ENCODE measurements at places on chromosomes 7 and 10.

DNA sequence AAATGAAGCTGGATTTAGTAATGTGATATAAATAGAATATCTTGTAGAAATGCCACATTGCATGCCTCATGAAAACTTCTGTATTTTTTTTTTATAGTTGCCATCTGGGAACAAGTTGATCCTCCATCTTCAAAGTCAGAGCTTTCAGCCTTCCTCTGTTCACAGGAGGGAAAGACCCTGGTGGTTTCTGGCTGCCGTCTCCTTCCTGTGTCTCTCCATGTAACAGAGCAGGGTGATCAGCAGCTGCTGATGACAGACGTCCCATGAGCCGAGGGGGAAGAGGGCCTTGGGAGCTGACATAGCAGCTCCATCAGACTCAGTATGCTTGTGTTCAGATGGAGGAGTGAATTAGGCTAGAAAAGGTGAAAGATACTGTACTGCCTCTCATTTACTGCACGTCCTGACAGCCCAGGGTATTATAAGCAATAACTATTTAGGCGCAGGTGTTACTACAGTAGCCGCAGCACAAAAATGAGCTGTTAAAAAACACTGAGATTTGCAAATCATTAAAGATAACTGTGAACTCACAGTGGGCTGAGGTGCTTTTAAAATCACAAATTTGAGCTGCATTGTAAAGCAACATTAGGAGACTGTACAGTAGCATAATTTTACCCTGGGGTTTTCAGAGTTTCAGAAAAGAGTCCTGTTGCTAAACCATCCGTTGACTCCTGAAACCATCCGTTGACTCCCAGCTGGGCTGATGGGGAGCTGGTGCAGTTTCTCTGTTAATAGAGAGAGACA is 103.3 kb downstream of the CFAP58 start:
- no peak overlapping the region for H3K27ac ChIP-seq
- H3K4me1 ChIP-seq: no peaks in the 10 kb centered on the region
- peak; percentile 67 for DNase-seq
- H3K27me3 ChIP-seq: no peaks in the 10 kb centered on the region
- no peak overlapping the region for H3K4me3 ChIP-seq

DNA sequence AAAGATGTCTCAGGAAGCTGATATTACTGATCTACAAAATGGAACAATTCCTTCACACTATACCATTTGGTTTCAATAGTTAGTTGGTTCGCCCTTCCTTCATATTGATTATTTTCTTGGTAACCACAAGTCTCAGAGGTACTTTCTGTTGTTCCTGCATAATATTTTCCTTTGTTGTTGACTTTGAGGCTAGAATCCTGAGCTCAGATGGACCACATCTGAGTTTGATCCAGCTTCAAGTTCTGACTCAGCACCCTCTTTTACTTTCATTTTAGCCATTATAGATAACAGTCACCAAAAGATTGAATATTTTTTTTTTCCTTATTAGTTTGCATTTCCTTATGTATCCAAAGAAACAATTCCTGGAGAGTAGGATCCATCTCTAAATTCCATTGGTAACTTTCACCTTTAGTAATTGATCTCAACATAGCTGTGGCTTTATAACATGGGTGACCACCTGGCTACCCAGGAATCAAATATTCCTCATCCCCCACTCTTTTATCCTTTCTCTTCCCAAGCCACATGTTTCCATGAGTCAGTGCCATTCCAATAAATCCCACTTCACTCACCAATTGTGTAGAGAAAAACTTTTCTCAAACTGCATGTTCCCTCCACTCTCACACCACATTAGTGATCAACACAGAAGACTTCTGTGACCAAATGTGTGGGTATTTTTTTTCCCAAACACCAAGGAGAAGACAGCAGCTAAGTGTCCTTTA is 9.7 kb upstream of the ABCA13 start:
- no peaks in the 10 kb centered on the region for H3K36me3 ChIP-seq
- H3K27me3 ChIP-seq: no peaks in the 10 kb centered on the region
- no peak overlapping the region for H3K27ac ChIP-seq
- no peaks in the 10 kb centered on the region for H3K4me1 ChIP-seq
- no peak overlapping the region for H3K4me3 ChIP-seq

DNA sequence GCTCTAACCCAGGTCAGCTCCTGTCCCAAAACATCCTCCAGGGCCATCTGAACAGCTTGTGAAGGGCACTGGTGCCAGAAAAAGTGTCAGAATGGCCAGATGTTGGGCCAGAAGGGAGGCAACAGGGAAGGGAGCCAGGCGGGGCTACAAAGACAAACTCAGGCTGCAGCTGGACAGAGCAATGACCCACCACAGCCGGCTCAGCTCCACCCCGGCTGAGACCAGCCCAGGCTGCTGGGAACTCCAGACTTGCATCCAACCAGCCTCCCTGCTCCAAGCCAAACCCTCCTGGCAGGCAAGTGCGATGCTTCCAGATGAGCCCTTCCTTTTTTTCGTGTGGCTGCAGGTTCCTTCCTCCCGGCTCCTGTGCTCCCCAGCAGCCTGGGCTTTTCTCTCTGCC is 466.9 kb downstream of the PTPRN2 start:
- H3K27me3 ChIP-seq: no peaks in the 10 kb centered on the region
- no peak overlapping the region for H3K4me3 ChIP-seq
- peaks cover 16% of the 10 kb centered on the region for H3K36me3 ChIP-seq
- no peak overlapping the region for H3K27ac ChIP-seq
- DNase-seq: no peak

- H3K4me3 ChIP-seq: peak overlapping the region; percentile 74
- no peaks in the 10 kb centered on the region for H3K27me3 ChIP-seq
- no peak for DNase-seq
- H3K27ac ChIP-seq: peak overlapping the region; percentile 75
- peaks cover 12% of the 10 kb centered on the region for H3K4me1 ChIP-seq
- no peaks in the 10 kb centered on the region for H3K36me3 ChIP-seq
These were observed 45.6 kb downstream of the PDIA4 start for GRCh38 chr7:148982654-148983199.

- H3K4me3 ChIP-seq: peak overlapping the region; percentile 76
- H3K27me3 ChIP-seq: no peaks in the 10 kb centered on the region
- H3K27ac ChIP-seq: peak overlapping the region; percentile 99
- H3K36me3 ChIP-seq: no peaks in the 10 kb centered on the region
- H3K4me1 ChIP-seq: peaks cover 29% of the 10 kb centered on the region
These were observed 12.5 kb upstream of the DDIT4 start for GRCh38 chr10:72260976-72261783.

GRCh38 chr7:137390076-137390475 is 46.5 kb upstream of the PTN start:
- DNase-seq: no peak
- H3K27me3 ChIP-seq: no peaks in the 10 kb centered on the region
- H3K36me3 ChIP-seq: peaks cover 3% of the 10 kb centered on the region
- no peak overlapping the region for H3K27ac ChIP-seq
- peaks cover 1% of the 10 kb centered on the region for H3K4me1 ChIP-seq
- no peak overlapping the region for H3K4me3 ChIP-seq

GRCh38 chr10:47016564-47016963 is 105.3 kb downstream of the PTPN20 start:
- H3K36me3 ChIP-seq: no peaks in the 10 kb centered on the region
- DNase-seq: no peak
- no peak overlapping the region for H3K4me3 ChIP-seq
- no peaks in the 10 kb centered on the region for H3K27me3 ChIP-seq
- H3K4me1 ChIP-seq: no peaks in the 10 kb centered on the region
- H3K27ac ChIP-seq: no peak overlapping the region

- H3K4me1 ChIP-seq: peaks cover 50% of the 10 kb centered on the region
- H3K4me3 ChIP-seq: no peak overlapping the region
- H3K36me3 ChIP-seq: peaks cover 3% of the 10 kb centered on the region
- no peaks in the 10 kb centered on the region for H3K27me3 ChIP-seq
- no peak for DNase-seq
These were observed 196.6 kb downstream of the DIP2C start for GRCh38 chr10:492836-493235.

DNA sequence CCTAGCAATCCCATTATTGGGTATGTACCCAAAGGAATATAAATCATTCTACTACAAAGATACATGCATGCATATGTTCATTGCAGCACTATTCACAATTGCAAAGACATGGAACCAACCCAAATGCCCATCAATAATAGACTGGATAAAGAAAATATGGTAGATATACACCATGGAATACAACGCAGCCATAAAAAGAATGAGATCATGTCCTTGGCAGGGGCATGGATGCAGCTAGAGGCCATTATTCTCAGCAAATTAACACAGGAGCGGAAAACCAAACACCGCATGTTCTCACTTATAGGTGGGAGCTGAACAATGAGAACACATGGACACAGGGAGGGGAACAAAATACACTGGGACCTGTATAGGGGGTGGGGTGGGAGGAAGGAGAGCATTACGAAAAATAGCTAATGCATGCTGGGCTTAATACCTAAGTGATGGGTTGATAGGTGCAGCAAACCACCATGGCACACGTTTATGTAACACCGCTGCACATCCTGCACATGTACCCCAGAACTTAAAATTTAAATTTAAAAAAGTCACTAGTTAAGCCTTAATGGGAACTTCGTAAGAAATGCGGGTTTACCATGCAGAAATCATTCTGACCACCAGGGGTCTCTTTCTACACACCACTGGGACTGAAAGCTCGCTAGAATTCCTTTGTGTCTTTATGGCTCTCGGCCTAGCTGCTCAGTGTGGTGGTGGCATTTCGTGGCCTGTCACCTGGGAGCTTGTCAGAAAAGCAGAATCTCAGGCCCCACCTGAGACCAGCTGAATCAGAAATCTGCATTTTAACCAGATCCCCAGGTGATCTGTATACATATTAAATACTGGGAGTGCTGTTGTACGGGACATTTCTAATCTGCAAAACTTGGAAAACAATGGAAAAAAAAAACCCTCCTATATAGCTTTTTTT is 9.5 kb downstream of the ANKRD1 start:
- no peaks in the 10 kb centered on the region for H3K36me3 ChIP-seq
- peak; percentile 69 for DNase-seq
- no peaks in the 10 kb centered on the region for H3K27me3 ChIP-seq
- no peak overlapping the region for H3K4me3 ChIP-seq
- H3K4me1 ChIP-seq: no peaks in the 10 kb centered on the region

DNA sequence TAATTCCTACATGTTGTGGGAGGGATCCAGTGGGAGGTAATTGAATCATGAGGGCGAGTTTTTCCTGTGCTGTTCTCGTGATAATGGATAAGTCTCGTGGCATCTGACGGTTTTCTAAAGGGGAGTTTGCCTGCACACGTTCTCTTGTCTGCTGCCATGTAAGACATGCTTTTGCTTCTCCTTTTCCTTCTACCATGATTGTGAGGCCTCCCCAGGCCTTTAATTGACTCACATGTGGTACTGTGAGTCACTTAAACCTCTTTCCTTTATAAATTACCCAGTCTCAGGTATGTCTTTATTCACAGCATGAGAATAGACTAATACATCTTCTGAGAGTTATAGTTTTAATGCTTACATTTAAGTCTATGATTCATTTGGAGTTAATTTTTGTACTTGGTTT is 22.6 kb upstream of the CPN1 start:
- H3K27ac ChIP-seq: no peak overlapping the region
- no peak for DNase-seq
- no peaks in the 10 kb centered on the region for H3K4me1 ChIP-seq
- no peaks in the 10 kb centered on the region for H3K27me3 ChIP-seq
- H3K4me3 ChIP-seq: no peak overlapping the region

DNA sequence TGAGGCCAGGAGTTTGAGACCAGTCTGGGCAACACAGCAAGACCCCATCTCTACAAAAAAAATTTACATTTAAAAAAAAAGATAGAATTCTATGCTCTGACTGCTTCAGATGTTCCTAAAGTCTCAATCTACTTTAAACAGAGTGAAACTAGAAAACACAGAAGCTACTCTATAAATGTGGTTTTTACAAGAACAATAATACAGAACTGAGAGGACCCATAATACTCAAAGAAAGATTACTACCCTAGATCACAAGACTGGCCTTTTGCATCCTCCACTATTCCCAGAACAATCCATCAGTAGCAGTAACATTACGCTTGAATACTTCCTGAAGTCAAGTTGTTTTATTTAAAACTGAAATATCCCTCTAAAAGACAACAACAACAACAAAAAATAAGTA is 119.4 kb downstream of the ZFAND4 start:
- H3K27ac ChIP-seq: no peak overlapping the region
- no peaks in the 10 kb centered on the region for H3K36me3 ChIP-seq
- H3K4me1 ChIP-seq: no peaks in the 10 kb centered on the region
- no peaks in the 10 kb centered on the region for H3K27me3 ChIP-seq

DNA sequence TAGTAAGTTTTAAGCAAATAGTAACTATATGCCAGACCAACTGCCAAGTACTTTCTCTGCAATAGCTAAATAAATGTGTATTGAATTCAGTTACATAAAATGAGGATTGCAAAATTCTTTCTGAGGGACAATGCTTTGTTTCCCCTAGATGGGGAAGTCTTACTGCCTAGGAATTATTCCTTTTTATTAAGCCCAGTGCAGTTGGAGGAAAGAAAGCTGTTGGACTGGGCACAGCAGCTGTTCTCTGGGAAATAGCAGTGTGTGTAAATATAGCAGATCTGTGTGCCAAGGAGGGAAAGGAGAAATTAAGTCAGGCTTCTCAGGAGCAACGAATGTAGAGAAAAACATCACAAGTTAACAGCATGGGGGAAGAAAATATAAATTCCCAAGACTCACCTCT is 77.1 kb downstream of the SEC23IP start:
- H3K27ac ChIP-seq: no peak overlapping the region
- DNase-seq: peak; percentile 53
- no peak overlapping the region for H3K4me3 ChIP-seq
- no peaks in the 10 kb centered on the region for H3K27me3 ChIP-seq
- H3K4me1 ChIP-seq: no peaks in the 10 kb centered on the region

DNA sequence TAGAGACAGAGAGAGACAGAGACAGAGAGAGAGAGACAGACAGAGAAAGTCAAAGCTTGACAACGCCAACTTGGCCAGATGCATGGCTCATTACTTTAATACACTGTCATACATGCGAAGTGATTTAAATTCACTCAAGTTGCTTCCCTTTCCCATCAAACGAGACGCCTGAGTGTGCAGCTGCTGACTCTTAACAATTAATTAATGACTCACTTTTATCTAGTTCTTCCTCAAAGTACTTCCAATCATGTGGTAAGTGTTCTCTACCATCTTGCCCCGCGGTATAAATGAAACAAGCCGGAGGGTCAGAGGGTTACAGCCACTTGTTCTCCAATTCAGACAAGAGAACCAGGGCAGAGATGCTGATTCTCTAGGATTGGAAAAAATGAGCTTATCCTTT is 90.8 kb downstream of the SFMBT2 start:
- H3K27me3 ChIP-seq: no peaks in the 10 kb centered on the region
- H3K4me3 ChIP-seq: no peak overlapping the region
- H3K36me3 ChIP-seq: no peaks in the 10 kb centered on the region
- peaks cover 5% of the 10 kb centered on the region for H3K4me1 ChIP-seq
- DNase-seq: no peak

GRCh38 chr10:62491597-62491996 is 117.4 kb downstream of the ZNF365 start:
- H3K4me1 ChIP-seq: no peaks in the 10 kb centered on the region
- no peak overlapping the region for H3K27ac ChIP-seq
- no peak overlapping the region for H3K4me3 ChIP-seq
- H3K27me3 ChIP-seq: no peaks in the 10 kb centered on the region
- no peaks in the 10 kb centered on the region for H3K36me3 ChIP-seq

DNA sequence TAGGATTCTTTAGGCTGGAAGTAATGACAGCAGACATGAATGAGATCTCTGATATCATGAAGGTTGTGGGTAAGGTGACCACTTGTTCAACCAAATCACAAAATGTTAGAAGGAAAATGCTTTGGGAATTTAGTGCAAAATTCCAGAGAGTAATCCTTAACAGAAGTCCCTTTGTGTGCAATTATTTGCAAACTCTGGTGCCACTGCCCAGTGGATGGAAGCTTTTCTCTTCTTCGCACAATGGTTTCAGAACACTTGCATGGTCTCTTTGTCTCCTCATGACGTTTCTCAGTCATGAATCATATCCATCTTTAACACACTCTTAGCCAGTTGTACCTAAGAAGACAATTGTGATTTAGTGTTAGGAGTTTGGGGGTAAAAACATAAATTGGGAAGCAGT is 570.4 kb upstream of the ANKRD30A start:
- no peak for DNase-seq
- H3K27me3 ChIP-seq: no peaks in the 10 kb centered on the region
- no peaks in the 10 kb centered on the region for H3K36me3 ChIP-seq
- H3K4me3 ChIP-seq: no peak overlapping the region
- no peaks in the 10 kb centered on the region for H3K4me1 ChIP-seq
- peak overlapping the region; percentile 58 for H3K27ac ChIP-seq

Measured in spinal cord (tissue), 10 donors.